NCI-H187 (cell line): ENCODE measurements at places on chromosomes 5 and 9.

DNA sequence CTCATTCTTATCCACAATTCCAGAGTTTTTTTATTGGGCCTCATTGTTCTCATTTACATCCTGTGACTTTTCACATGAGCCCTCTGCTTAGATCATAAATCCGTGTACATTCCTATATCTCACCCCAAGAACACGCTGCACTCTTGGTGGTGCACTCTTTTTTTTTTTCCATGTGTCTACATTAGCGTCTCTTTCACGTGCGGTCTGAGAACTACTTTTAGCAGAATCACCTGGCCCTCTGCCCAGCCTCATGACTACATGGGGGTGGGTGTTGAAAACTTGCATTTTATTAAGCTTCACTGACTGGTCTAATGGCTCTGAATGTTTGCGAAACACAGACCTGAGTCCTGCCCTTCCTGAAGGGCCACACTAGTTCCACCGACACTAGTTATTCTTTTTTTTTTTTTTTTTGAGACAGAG is 18.6 kb downstream of the C9orf57 start:
- no peak for DNase-seq

GRCh38 chr9:2704504-2704903 is 12.8 kb upstream of the KCNV2 start:
- DNase-seq = no peak

GRCh38 chr5:173412566-173412965 is 84.4 kb upstream of the STC2 start:
- DNase-seq = no peak

GRCh38 chr5:3352711-3353110 is 242.9 kb upstream of the IRX1 start:
- no peak for DNase-seq
